ENCODE measurements at places on chromosomes 7 and 10.
A peak's percentile ranks its signal among the peaks of the same experiment; 100 is the strongest.

- no peak for DNase-seq
Observed at GRCh38 chr7:19558527-19558926, 150.3 kb downstream of the POLR1F start.

GRCh38 chr10:133467286-133467911 is 13.7 kb downstream of the SCART1 start:
- DNase-seq: no peak

- no peak for DNase-seq
Observed at GRCh38 chr7:44403775-44404174, 78.4 kb upstream of the CAMK2B start.

DNA sequence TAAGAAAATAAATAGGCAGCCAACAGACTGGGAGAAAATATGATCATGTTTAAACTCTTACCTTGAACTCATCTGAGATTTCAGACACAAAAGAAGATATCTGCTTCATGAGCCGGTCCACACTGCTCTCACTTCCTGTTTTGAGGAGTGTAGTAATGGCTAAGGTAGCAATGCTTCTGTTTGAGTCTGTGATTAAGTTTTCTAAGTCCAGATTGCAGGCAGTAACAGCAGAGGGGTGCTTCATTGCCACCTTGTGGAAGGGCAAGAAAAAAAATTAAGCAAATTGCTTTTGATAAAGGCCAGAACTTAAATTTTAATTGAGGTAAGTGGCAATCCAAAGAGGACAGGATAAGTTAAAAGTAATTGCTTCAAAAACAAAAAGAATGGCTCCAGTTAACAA is 69.1 kb downstream of the MEST start:
- no peak for DNase-seq

- DNase-seq: no peak
Observed at GRCh38 chr10:126314863-126315493, 73.3 kb downstream of the ADAM12 start.

- DNase-seq: no peak
Observed at GRCh38 chr10:14652067-14652466, 122.6 kb downstream of the FAM107B start.

GRCh38 chr7:22435105-22435504 is 64.9 kb downstream of the STEAP1B start:
- DNase-seq: no peak

GRCh38 chr10:12823328-12823727 is 178.2 kb downstream of the CCDC3 start:
- no peak for DNase-seq

GRCh38 chr10:15336211-15336610 is 34.9 kb downstream of the FAM171A1 start:
- no peak for DNase-seq

DNA sequence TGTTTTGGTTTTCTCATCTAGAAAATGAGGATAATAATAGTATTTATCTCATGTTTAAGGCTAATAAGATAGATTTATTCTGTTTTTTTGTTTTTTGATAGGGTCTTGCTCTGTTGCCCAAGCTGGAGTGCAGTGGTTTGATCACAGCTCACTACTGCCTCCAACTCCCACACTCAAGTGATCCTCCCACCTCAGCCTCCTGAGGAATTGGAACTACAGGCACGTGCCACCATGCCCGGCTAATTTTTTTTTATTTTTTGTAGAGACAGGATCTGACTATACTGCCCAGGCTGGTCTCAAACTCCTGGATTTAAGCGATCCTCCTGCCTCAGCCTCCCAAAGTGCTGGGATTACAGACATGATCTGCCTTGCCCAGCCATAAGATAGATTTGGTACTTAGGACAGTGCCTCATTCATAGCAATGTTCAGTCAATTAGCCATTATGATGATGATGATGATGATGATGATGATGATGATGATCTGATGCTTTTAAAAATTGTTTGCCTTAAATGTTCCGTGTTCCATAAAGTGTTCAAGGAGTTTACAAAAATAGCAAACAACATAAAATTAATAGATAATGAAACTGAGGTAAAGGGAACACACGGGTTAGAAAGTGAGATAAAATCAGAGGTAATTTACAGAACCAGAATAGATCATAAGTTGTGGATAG is 4.6 kb downstream of the WIPF3 start:
- no peak for DNase-seq

DNA sequence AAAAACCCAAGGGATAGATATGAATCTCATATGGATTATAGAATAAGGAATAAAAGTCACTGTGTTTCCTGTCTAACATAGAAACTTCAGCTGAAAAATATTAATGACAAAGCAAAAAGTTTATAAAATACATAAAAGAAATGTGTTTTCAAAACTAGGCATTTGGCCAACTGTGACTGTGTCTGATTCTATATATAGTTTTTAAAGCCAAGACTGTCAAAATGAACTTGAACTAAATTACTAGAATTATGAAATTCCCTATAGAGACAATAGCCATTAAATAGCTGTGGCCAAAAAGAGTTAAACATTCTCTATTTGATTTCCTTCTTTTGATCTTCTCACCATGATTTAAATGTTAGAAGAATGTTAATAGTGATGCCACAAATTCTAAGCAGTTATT is 311.2 kb upstream of the SEMA3D start:
- DNase-seq: no peak

DNA sequence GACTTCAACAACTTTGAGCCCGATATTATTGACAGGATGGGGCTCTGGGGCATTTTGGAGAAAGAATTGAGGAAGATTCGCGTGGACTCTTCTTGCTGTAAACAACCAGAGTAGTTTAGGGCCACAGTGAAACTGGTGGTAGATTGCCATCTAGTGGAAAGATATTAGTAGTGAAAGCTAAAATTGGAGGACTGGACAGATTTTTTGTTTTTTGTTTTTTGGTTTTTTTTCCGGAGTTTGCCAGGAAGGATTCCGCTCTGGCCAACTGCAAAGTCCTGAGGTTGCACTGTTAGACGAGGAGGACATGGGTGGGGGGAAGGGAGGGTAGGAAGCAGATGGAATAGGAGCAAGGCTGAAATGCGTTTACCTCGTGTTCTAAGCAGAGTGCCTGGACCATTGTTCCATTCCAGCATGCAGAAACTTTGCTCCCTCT is 11.7 kb downstream of the NOBOX start:
- DNase-seq: peak; percentile 73

GRCh38 chr7:47785923-47786556 is 162.2 kb downstream of the PKD1L1 start:
- no peak for DNase-seq

DNA sequence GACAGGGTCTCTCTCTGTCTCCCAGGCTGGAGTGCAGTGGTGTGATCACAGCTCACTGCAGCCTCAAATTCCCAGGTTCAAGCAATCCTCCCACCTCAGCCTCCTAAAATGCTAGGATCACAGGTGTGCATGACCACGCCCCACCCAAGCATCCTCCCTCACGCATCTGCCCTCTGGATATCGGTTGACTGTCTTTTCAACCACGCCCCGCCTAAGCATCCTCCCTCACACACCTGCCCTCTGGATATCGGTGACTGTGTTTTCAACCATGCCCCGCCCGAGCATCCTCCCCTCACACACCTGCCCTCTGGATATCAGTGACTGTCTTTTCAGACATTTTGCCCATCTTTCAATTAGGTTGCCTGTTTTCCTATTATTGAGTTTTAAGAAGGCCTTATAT is 140.5 kb downstream of the MAD1L1 start:
- no peak for DNase-seq

DNA sequence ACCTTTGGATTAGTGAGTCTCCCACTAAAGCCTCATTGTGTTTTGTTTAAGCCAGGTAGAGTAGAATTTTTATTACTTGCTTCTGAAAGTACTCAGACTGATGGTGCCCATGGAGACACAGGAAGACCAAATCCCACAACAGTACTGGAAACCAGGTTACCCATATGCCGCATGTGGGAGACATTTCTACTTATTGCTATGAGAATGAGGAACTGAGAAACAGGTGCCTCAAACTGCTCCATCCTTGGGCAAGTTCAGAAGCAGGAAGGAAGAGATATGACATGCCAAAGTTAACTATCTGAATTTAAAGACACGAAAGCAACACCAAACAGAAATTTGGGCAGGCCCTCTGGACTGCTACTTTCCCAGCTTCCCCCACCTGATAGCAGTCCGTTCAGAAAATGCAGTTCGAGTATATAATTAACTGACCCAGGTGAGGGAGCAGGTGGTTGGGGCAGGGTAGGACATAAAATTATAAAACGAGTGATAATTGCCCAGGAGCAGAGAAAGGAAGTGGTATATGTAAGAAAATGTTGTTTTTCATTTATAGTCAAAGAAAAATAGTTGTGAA is 382.3 kb upstream of the MTPN start:
- no peak for DNase-seq

All from LoVo (cell line).